Activated naive CD4-positive, alpha-beta T cell treated with anti-CD3 and anti-CD28 coated beads, Interleukin-2, amount 50 U/mL, for 72 hours (primary cell): ENCODE measurements at places on chromosomes 2 and 18. TPM values are rescaled to one million over a fixed set of nuclear protein-coding genes. Genes with fewer than 3 reads are reported as not detected.

- no peak for DNase-seq
Observed at GRCh38 chr2:20168727-20169696, 55.9 kb downstream of the SDC1 start.

GRCh38 chr2:35365859-35366258 lies 989.7 kb upstream of the CRIM1 start:
- no peak for DNase-seq

GRCh38 chr2:29657674-29658073 lies 263.7 kb downstream of the ALK start:
- DNase-seq: no peak

DNA sequence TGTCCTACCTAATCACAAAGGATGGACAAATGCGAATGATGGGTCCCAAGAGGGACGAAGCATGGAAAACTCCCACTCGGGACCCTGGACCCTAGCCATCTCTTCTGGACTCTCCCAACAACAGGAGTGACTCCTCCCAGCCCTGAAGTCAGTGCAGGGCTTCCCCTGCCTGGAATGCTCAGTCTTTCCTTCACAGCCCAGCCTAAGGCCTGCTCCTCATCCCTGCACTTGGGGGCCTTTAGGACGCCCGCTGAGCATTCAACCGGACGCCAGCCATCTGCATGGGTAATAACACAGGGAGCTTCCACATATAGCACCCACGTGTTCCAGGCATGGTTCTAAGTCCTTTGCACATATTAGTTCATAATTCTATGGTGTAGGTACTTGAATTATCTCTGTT lies 237.5 kb downstream of the KLHL29 start:
- no peak for DNase-seq

- DNase-seq: no peak
Observed at GRCh38 chr2:47486841-47487497, 84.0 kb downstream of the MSH2 start.

The DQX1 gene
- total RNA-seq: 2.3 TPM

The TRIM43 gene
- total RNA-seq: not detected

The CRYGB gene
- total RNA-seq: not detected
